Astrocyte (in vitro differentiated cells and primary cell): ENCODE measurements at places on chromosomes 7 and 10. TPM values are rescaled to one million over a fixed set of nuclear protein-coding genes. Genes with fewer than 3 reads are reported as not detected.

Gene HOXA4
- total RNA-seq, result not detected in 2 replicates

Gene MACROH2A2
- total RNA-seq, result 25.5 and 25.6 TPM in 2 replicates

Gene PRLHR
- total RNA-seq, result not detected in 2 replicates

Gene MGMT
- 9.5 and 11.6 TPM in 2 replicates for total RNA-seq

Gene PTPRN2
- 0.09 TPM in 1 of 2 replicates, not detected in the other for total RNA-seq

Gene ARL5B
- total RNA-seq, result 32.6 and 36.7 TPM in 2 replicates

Gene EIF4H
- total RNA-seq, result 323 and 361 TPM in 2 replicates

Gene MAGI2
- 5.4 and 5.8 TPM in 2 replicates for total RNA-seq

Gene PDE6C
- total RNA-seq, result not detected in 2 replicates

Gene PGAM2
- total RNA-seq, result 0.70 and 0.79 TPM in 2 replicates

Gene CTAGE6
- total RNA-seq, result 0.18 TPM in 1 of 2 replicates, not detected in the other

Gene MCM10
- 1.5 and 1.9 TPM in 2 replicates for total RNA-seq

Gene AFAP1L2
- total RNA-seq, result 26.6 and 28.1 TPM in 2 replicates

Gene CHN2
- 2.5 and 3.6 TPM in 2 replicates for total RNA-seq

Gene MYO3A
- total RNA-seq, result 0.23 TPM in 1 of 2 replicates, not detected in the other

Gene XRCC2
- total RNA-seq, result 1.2 and 1.6 TPM in 2 replicates

Gene DLX6
- 0.25 TPM in 1 of 2 replicates, not detected in the other for total RNA-seq

Gene OR2A42
- not detected in 2 replicates for total RNA-seq

Gene OR2A1
- not detected in 2 replicates for total RNA-seq

Gene FLNC
- total RNA-seq, result 308 and 364 TPM in 2 replicates

Gene SH2B2
- 3.4 and 5.6 TPM in 2 replicates for total RNA-seq

Gene MYO1G
- total RNA-seq, result 0.11 and 0.19 TPM in 2 replicates

Gene PNLIPRP3
- total RNA-seq, result not detected in 2 replicates

Gene UTF1
- total RNA-seq, result 0.18 TPM in 1 of 2 replicates, not detected in the other

Gene ERCC6
- 20.1 and 22.3 TPM in 2 replicates for total RNA-seq

Gene WIPF3
- total RNA-seq, result 0.87 and 1.0 TPM in 2 replicates

Gene ABCB4
- 0.36 and 0.48 TPM in 2 replicates for total RNA-seq

Gene RBP3
- total RNA-seq, result not detected in 2 replicates

Gene MEIG1
- 0.43 and 0.53 TPM in 2 replicates for total RNA-seq

Gene TRDMT1
- 5.9 and 6.3 TPM in 2 replicates for total RNA-seq

Gene ALOX5
- 1.0 and 1.8 TPM in 2 replicates for total RNA-seq

Gene RASSF4
- total RNA-seq, result 69.9 and 83.0 TPM in 2 replicates

Gene MYL10
- 0.73 and 2.8 TPM in 2 replicates for total RNA-seq

Gene SLC13A1
- not detected in 2 replicates for total RNA-seq

Gene ODAD2
- 0.48 and 0.96 TPM in 2 replicates for total RNA-seq

Gene MEOX2
- total RNA-seq, result not detected in 2 replicates

Gene ITGA8
- total RNA-seq, result not detected in 2 replicates

Gene KCNMA1
- 43.3 and 45.8 TPM in 2 replicates for total RNA-seq

Gene PTPRZ1
- 0.87 and 1.6 TPM in 2 replicates for total RNA-seq

Gene ANKRD1
- 841 and 913 TPM in 2 replicates for total RNA-seq

Gene ELN
- 0.75 and 0.89 TPM in 2 replicates for total RNA-seq

Gene MPLKIP
- 30.8 and 32.0 TPM in 2 replicates for total RNA-seq

Gene LRIT1
- total RNA-seq, result not detected in 2 replicates

Gene CUZD1
- 0.17 and 0.23 TPM in 2 replicates for total RNA-seq

Gene HKDC1
- 4.2 and 4.3 TPM in 2 replicates for total RNA-seq

Gene PNLIPRP1
- not detected in 2 replicates for total RNA-seq

Gene HSPA12A
- 7.9 and 11.1 TPM in 2 replicates for total RNA-seq

Gene SNX10
- 5.4 and 6.3 TPM in 2 replicates for total RNA-seq

Gene WNT8B
- not detected in 2 replicates for total RNA-seq

Gene MRLN
- total RNA-seq, result not detected in 2 replicates

Gene NEURL1
- 1.4 and 1.5 TPM in 2 replicates for total RNA-seq

Gene TDRD1
- not detected in 2 replicates for total RNA-seq

Gene CCNJ
- total RNA-seq, result 19.4 and 21.5 TPM in 2 replicates

Gene CHAT
- 0.12 and 1.00 TPM in 2 replicates for total RNA-seq

Gene TRIM50
- not detected in 2 replicates for total RNA-seq

Gene IGFBP1
- not detected in 2 replicates for total RNA-seq

Gene UPK3B
- 0.64 TPM in 1 of 2 replicates, not detected in the other for total RNA-seq

Gene CYP2W1
- total RNA-seq, result not detected in 2 replicates

Gene RPEL1
- total RNA-seq, result not detected in 2 replicates

Gene GLI3
- total RNA-seq, result 22.1 and 27.7 TPM in 2 replicates
